ENCODE measurements at places on chromosomes 1 and 21.
A peak's percentile ranks its signal among the peaks of the same experiment; 100 is the strongest.

- no peak for DNase-seq
Observed at GRCh38 chr1:28776341-28776740, 35.6 kb upstream of the OPRD1 start.

- no peak for DNase-seq
Observed at GRCh38 chr1:29805896-29806160, 569.5 kb downstream of the PTPRU start.

- no peak for DNase-seq
Observed at GRCh38 chr1:53659436-53659835, 79.5 kb downstream of the GLIS1 start.

DNA sequence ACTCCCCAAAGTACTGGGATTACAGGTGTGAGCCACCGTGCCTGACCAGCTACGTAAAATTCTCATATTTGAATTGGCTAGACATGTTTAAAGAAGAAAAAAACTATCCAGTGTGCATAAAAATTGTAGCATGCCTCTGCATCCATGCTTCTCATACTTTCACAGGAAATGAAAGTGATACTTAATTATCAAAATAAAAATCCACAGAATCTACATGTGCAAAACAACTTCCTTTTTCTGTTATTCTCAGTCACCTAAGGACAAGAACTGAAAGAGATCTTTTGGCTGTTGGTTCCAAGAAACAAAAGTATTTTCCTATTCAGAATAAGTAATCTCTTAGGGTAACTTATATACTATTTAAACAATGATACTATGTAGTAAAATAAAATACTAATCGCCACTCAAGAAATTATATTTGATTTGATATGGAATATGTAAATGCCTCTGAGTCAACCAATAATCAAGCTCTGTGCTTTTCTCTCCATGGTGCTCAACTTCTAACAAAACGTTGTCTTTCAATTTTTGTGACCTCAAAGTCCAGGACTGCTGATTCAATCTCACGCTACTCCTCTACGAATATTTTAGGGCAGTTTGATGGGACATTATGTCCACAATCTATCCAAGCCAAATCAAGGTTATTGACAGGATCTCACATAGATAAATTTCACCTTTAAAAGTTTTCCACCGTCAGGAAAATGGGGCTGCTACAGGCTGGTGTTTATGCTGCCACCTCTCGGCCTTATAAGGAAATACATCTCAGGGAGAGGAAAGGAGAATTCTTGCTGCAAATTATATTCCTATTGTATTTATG lies 102.7 kb downstream of the ZNF281 start:
- no peak for DNase-seq

- DNase-seq, result no peak
Observed at GRCh38 chr1:47443530-47444296, 5.9 kb downstream of the FOXD2 start.

GRCh38 chr1:35079003-35079930 lies at the start of gene ZMYM1:
Gene ZMYM1, plus strand, starts transcription at chr1:35079385. Its CDS starts 14,603 bp downstream, at chr1:35093988.
- peak; percentile 57 for DNase-seq

GRCh38 chr21:41358193-41359166 lies 3.3 kb upstream of the MX2 start:
- no peak for DNase-seq

GRCh38 chr1:169371404-169371803 lies 3.4 kb downstream of the BLZF1 start:
- no peak for DNase-seq

DNA sequence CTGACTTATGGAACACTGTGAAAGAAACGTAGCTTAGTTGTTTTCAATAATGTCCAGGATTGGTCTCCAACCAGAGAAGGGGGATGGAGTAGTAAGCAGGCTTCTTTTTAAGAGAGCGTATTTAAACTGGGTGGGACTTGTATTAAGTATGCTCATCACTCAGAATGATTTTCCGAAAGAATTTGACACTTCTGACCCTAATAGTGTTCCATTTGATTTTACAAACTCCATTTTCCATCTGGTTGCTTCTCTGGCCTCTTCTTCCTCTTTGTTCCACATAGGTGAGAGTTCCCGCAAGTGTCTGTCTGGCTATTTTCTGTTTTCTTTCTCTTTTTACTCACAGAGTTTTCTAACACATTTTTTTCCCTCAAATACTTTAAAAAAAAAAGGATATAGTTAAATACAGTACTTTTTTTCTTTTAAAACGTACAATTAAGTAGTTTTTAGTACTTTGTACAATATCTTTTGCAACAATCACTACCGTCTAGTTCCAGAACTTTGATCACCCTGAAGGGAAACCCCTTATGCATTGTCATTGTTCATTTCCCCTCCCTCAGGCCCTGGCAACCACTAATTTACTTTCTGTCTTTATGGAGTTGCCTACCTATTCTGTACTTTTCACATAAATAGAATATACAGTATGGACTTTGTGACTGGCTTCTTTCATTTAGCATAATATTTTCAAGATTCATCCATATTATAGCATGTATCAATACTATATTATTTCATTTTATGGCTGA lies 67.0 kb downstream of the RASAL2 start:
- DNase-seq, result no peak

GRCh38 chr21:37128076-37128475 lies 55.0 kb downstream of the TTC3 start:
- DNase-seq, result no peak

DNA sequence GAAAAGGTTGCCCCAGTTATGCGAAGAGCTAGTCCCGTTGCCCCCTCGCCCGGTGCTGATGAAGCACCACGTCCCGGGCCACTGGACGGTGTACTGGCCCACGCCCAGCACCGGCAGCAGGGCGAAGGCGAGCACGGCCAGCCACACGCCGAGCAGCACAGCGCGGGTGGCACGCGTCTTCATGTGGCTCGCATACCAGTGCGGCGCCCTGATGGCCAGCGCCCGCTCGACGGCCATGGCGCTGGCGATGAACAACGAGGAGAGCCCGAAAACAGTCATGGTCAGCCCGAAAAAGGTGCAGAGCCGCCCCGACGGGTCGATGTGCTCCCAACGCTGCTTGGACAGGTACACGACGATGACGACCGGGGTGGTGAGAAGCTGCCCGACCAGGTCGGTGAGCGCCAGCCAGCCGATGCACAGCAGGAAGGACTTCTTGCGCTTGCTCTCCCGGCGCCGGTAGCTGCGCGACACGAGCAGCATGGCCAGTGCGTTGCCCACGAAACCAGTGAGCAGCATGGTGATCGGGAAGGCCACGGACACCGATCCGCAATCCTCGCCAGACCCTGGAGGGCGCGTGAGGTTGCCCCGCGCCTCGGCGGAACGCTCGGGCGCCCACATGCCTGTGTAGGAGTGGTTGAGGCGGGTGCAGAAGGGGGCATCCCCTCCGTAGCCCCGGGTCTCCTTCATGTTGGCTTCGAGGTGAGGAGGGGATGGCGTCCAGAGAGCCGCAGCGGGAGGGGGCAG lies 553 bp downstream of the PTGER3 start:
- no peak for DNase-seq

GRCh38 chr1:177897281-177897997 lies 72.4 kb downstream of the SEC16B start:
- DNase-seq, result no peak

- no peak for DNase-seq
Observed at GRCh38 chr1:220734571-220735326, 13.4 kb upstream of the MTARC2 start.

- DNase-seq, result no peak
Observed at GRCh38 chr1:94599095-94599813, 57.7 kb upstream of the F3 start.

DNA sequence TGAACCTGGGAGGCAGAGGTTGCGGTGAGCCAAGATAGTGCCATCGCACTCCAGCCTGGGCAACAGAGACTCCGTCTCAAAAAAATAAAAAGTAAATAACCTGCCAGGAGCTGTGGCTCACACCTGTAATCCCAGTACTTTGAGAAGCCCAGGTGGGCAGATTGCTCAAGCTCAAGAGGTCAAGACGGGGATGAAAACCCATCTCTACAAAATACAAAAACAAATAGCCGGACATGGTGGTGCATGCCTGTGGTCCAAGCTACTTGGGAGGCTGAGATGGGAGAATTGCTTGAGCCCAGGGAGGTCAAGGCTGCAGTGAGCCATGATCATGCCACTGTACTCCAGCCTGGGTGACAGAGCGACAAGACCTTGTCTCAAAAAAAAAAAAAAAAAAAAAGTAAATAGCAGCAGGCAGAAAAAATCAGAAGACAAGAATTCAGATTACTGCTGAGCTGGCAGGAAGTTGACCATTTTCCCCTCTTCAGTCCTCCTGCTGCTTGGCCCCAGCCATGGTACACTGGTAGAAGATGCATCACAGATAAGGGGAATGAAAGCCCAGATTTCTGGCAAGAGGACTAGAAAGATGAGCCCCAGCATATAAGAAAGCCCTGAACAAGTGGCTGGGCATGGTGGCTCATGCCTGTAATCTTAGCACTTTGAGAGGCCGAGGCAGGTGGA lies 97.6 kb downstream of the TOMM20 start:
- no peak for DNase-seq

GRCh38 chr1:88052167-88052566 lies 631.9 kb upstream of the PKN2 start:
- DNase-seq, result no peak

GRCh38 chr1:154998201-154998780 lies 4.3 kb upstream of the ZBTB7B start:
- DNase-seq, result no peak

GRCh38 chr1:207186503-207186902 lies 82.5 kb downstream of the C4BPA start:
- DNase-seq, result no peak

GRCh38 chr1:160605792-160606479 lies 26.6 kb upstream of the CD84 start:
- no peak for DNase-seq

- no peak for DNase-seq
Observed at GRCh38 chr21:42040411-42041180, 30.4 kb upstream of the ZBTB21 start.

- no peak for DNase-seq
Observed at GRCh38 chr21:44304877-44305293, 5.0 kb downstream of the PFKL start.

DNA sequence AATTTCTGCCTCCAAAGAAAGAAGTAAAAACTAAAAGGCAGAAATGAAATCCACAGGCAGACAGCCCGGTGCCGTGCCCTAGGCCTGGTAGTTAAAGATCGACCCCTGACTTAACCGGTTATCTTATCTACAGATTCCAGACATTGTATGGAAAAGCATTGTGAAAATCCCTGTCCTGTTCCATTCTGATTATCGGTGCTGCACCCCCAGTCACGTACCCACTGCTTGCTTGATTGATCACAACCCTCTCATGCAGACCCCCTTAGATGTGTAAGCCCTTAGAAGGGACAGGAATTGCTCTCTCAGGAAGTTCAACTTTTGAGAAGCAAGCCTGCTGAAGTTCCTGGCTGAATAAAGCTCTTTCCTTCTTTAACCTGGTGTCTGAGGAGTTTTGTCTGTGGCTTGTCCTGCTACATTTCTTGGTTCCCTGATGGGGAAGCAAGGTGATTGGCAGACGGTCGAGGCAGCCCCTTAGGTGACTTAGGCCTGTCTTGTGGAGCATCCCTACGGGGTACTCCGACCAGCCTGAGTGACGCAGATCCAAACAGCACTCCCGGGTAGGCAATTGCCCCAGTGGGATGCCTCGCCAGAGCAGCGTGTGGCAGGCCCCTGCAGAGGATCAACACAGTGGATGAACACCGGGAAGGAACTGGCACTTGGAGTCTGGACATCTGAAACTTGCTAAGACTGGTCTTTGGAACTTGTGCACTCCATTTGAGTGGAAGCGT lies 111.2 kb upstream of the PPM1J start:
- no peak for DNase-seq

DNA sequence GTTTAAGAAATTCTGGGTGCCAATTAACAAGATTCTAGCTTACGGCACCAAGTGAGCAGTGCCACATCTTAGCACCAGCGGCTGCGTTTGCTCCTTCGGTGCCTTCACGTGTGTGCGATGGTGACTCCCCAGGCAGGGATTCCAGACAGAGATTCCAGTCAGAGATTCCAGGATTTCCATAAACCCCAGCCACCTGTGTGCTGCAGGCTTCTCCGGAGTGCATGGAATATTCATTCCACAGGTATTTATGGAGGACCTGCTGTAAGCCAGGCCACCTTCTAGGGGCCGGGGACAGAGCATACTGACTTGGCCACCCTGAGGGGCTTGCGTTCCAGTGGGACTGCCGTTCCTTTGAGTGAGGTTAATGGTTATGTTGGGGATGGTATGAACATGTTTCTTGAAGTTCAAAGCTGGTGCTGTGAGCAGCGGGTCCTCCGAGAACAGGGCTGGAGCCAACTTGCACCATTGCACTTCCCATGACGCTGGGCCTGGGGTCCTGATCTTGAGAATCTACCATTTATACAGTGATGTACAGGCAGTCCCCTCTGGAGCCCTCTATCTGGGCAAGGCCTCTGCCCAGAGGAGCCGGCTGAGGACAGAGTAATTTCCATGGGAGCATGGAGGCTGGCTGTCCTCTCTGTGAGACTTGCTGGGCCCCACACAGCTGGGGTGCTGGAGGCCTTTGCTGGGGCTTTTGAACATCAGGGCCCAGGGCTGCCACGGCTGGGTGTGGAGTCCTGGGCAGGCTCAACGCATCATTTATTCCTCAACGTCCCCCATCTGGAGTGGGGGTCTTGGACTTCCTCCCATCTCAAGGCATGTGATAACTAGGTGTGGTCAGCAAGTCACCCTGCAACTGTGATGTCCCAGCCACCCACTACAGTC lies 58.8 kb upstream of the AJAP1 start:
- DNase-seq, result no peak

GRCh38 chr1:183450093-183450492 lies 22.2 kb upstream of the SMG7 start:
- no peak for DNase-seq

DNA sequence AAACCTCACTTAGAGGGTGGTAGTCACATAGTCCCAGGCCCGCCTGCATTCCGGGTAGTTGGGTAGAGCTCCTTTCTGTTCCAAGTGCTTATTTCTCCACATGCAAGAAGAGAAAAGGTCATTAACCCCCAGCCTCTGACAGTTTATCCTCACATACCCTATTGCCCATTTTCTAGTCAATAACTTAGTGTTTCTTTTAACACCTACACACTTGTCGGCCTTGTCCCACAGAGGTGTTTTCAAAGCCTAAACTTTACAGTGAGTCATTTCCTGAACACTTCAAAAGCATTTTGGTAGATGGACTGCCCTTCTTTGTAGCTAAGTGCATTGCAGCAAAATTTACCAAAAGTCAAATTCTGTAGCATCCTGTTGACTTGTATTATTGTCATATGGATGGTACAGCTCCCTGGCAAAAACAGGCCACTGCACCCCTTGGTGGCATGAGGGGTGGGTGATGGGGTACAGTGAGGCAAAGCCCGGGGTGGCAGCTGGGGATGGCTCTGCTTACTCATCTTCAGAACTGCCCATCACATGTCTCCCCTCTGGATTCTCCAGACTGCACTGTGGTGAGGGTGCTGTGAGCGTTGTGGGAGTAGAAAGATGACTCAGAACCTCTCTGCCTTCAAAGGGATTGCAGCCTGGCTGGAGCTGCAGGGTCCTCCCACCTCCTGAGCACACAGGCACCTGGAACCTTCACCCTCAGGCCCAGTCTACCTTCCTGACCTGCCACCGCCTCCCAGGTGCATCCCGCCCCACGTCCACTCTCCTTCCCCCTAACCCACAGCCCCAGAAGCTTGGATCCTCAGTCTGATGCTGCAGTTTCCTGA lies 45.8 kb upstream of the DMRTB1 start:
- peak; percentile 52 for DNase-seq
